ENCODE measurements at places on chromosomes 12 and 14. TPM values are rescaled to one million over a fixed set of nuclear protein-coding genes. Genes with fewer than 3 reads are reported as not detected.

Gene ERBB3
- total RNA-seq, result 22.7 TPM

- no peak for DNase-seq
- H3K36me3 ChIP-seq, result no peaks in the 10 kb centered on the region
- no peaks in the 10 kb centered on the region for H3K27me3 ChIP-seq
- peaks cover 86% of the 10 kb centered on the region for H3K4me1 ChIP-seq
- no peak overlapping the region for H3K4me3 ChIP-seq
Observed at GRCh38 chr14:92539875-92540274, 26.3 kb downstream of the RIN3 start.

DNA sequence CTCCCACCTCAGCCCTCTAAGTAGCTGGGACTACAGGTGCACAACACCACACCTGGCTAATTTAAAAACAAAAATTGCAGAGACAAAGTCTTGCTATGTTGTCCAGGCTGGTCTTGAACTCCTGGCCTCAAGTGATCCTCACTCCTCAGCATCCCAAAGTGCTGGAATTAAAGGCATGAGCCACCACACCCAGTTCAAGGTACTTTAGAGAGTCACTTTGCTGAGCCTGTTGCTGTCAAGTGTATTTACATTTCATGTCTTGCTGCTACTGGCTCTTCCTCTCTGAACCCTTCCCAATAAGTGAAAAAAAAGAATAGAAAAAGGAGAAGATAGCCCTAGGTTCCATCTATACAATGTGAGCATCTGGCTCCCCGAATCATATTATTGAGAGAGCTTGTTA lies 38.4 kb downstream of the SLCO1A2 start:
- no peaks in the 10 kb centered on the region for H3K36me3 ChIP-seq
- H3K27ac ChIP-seq, result no peak overlapping the region
- no peak for DNase-seq
- H3K27me3 ChIP-seq, result peaks cover 1% of the 10 kb centered on the region

Gene KRT79
- not detected for total RNA-seq

DNA sequence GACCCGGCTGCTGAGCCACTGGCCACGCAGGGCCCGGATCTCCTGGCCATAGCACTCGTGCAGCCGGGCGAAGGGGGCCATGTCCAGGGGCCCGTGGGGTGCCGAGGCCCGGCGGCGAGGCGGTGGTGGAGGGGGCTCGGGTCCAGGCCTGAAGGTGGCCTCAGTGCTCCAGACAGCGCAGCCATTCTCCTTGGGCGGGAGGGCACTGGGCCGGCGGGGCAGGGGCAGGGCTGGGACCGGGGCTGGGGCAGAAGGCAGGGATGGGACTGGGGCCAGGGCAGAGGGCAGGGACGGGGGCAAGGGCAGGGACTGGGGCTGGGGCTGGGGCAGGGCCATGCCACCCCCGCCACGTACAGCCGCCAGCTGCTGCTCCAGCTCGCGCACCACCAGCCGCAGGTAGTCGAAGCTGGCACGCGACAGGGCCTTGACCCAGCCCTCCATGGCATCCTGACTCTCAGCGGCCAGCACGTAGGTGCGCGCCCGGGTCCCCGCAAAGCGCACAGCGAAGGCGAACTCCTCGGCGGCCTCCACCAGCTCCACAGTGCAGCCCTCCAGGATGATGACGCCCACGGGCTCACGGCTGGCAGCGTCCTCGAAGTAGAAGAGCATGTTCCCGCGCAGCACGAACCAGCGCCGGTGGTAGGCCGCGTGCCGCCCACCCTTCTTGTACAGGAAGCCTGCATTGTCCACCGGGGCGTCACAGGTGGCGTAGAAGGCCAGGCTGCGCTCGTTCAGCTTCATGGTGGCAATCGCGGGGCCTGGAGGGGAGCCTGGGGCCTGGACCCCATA lies 6.0 kb downstream of the PHETA1 start:
- no peak overlapping the region for H3K27ac ChIP-seq
- no peaks in the 10 kb centered on the region for H3K36me3 ChIP-seq
- no peaks in the 10 kb centered on the region for H3K27me3 ChIP-seq
- no peak overlapping the region for H3K4me3 ChIP-seq
- DNase-seq, result no peak

Gene C12orf76
- 22.3 TPM for total RNA-seq

- no peak overlapping the region for H3K27ac ChIP-seq
- H3K36me3 ChIP-seq, result no peaks in the 10 kb centered on the region
- H3K4me1 ChIP-seq, result no peaks in the 10 kb centered on the region
Observed at GRCh38 chr12:90274407-90274806, 565.8 kb upstream of the ATP2B1 start.

Gene MSRB3
- total RNA-seq, result not detected

GRCh38 chr12:128621304-128621703 lies 202.5 kb downstream of the SLC15A4 start:
- no peaks in the 10 kb centered on the region for H3K27me3 ChIP-seq
- no peak for DNase-seq
- H3K36me3 ChIP-seq, result no peaks in the 10 kb centered on the region
- H3K27ac ChIP-seq, result no peak overlapping the region

GRCh38 chr12:104758771-104759170 lies 199.3 kb downstream of the SLC41A2 start:
- no peak overlapping the region for H3K27ac ChIP-seq
- peaks cover 23% of the 10 kb centered on the region for H3K36me3 ChIP-seq
- H3K4me3 ChIP-seq, result no peak overlapping the region

Gene KLHL33
- total RNA-seq, result 0.52 TPM

Gene GLI1
- total RNA-seq, result 2.7 TPM
